Nucleus accumbens (tissue), 56 donors: ENCODE measurements at places on chromosomes 13 and 19.

GRCh38 chr19:51147663-51148062 lies 5.6 kb downstream of the SIGLEC7 start:
- no peak for DNase-seq

DNA sequence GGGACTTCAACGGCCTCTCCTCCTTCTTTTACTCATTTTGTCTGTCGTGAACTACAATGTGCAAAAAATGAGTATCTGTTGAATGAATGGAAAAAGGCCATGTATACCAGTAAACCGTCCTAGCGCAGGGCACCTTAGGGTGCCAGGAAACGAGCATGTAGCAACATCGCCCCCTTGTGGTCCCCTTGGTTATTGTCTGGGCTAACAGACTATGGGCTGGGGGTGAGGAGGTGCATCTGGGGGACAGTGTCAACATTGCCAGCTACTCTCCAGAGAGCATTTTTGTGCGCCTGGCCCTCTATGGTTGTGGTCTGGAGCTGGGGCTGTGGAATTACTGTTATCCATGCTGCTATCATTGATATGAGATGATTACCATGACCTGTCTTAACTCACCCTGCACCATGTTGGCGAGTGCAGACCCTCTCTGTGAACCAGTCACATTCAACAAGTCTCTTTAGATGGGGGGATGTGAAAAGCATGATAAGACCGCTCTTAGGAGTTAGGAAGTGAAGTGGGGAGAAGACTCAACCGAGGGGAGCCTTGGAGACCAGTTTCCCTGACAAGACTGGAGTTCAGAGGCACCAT lies 22.8 kb upstream of the SIGLEC11 start:
- peak; percentile 22 for DNase-seq

DNA sequence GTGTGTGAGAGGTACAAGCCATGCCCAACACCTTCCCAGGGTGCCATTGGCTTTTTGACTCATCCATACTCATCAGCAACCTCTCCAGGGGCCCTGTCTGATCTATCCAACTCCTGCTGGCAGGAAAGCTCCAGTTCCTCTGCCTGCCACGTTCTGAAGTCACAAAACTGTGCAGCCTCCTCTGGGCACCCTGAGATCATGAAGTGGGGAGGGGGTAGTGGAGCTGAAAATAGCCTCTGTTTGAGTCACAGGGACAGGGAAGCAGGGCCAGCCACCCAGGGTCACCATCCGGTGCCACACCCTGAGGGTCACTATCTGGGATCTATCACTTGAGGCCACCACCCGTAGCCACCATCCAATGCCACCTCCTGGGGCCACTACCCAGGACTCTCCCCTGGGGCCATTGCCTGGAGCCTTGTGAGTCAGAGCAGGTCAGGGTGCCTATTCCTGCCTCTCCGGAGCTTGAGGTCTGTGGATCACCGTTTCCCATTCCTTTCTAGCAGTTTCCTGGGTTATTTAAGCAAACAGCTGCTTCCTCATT lies 172.1 kb downstream of the NUFIP1 start:
- DNase-seq, result no peak

DNA sequence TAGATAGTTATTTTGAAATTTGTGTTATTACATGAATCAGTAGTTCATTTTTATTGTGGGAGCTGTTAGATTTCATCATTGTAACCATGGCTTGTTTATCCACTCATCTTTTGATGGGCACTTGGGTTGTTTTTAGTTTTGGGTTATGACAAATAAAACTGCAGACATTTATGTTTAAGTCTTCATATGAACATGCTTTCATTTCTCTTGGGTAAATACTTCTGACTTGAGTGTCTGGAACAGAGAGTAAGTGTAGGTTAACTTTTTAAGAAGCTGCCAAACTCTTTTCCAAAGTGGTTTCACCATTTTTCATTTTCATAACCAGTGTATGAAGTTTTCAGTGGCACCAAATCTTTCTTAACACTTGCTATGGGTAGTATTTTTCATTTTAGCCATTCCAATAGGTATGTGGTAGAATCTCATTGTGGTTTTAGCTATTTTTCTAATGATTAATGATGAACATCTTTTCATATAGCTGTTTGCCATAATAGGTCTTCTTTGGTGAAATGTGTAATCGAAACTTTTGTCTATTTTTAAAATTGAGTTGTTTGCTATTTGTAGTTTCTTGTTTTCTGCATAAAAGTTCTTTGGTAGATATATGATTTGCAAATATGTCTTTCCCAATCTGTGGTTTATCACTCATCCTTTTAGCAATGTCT lies 17.9 kb downstream of the SLAIN1 start:
- no peak for DNase-seq

- DNase-seq, result no peak
Measured at GRCh38 chr19:58091251-58091995, 6.6 kb downstream of the ZSCAN18 start.

GRCh38 chr13:84646957-84647356 lies 764.7 kb upstream of the SLITRK1 start:
- no peak for DNase-seq

- DNase-seq, result peak; percentile 57
Measured at GRCh38 chr13:32045982-32046785, 14.6 kb downstream of the FRY start.

DNA sequence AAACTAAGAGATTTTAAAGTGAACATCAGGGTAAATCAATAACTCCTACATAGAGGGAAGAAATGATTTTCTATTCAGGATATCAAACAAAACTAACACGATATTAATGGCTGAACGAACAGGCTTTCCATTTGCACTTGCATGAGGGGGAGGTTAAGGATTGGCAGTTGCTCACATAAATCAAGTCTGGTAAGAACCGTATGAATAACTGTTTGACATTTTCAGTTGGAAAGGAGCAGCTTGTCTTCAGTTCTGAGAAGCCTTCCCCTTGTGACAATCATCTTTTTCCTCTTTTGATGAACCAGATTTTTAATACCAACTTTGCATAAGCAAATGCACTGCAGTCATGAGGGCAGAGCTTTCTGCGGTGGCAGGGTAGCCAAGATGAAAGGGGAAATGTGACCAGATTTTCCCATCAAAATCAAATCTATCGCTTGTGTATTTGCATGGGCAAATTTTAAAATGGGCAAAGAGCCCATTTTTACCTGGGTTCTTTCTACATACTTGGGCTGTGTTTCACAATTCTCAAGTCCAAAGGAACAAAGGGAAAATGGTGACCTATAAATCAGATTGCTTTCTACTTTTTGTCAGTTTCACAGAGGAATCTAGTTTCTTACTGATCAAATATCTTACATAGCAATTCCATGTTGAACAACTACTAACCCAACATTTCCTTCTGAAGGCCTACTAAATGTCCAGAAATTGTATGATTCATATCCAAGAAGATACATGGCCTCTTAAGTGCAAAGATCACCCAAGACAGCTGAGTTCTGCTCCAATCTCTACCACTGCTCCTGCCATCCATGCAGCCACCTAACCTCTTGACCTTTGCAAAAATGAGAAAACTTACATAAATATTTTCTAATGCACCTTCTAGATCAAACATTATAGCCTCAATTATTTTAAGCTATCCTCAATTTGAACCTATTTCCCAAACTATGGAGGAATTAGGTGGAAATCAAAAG lies 249.6 kb downstream of the OXGR1 start:
- DNase-seq, result no peak

DNA sequence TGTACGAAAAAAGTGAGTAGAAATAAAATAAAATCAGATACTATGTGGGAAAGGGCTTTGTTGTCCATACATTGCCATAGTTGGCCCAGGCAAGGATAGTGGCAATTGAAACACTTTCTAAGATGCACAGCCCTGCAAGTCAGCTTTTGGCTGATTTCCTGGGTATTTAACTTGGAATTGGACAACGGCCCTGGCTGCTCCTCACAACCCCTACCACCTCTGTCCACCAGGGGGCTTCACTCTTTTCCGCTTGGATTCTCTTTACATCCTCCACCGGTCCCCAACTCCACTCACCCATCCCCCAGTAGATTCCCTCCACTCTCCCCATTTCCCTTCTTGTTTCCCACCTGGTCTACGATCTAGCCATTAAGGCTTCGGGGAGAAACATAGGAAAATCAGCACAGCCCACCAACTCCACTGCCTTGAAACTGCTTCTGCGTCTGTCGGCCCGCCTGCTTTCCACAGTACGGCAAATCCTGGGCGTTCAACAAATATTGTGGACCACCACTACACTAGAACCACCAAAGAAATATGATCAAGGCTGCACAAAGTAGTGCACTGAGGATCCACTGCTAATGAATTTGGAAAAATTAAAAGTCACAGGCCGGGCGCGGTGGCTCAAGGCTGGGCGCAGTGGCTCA lies 48.6 kb upstream of the GTF3A start:
- DNase-seq, result peak; percentile 28

- DNase-seq, result no peak
Measured at GRCh38 chr19:11722414-11722813, 16.3 kb downstream of the ZNF823 start.

DNA sequence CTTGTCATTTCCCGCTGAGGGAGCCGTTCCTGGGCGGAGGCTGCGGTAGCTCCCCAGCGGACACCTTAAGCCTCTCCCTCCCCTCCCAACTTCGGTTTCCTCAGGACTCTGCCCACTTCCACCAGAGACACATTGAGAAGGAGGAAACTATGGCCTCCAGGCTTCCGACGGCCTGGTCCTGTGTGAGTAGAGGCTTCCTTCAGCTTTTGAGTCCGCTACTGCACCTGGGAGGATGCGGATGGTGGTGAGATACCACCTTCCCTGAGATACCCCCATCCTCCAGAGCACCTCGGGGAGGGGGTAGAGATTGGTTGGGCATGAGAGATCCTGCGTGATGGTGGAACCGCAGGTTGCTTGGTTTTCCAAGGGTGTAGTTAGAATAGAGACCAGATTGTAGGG lies 955 bp downstream of the ZNF274 start:
- no peak for DNase-seq
